Renal pelvis (tissue), 12 donors: ENCODE measurements at places on chromosomes 13 and 19. TPM values are rescaled to one million over a fixed set of nuclear protein-coding genes. Genes with fewer than 3 reads are reported as not detected.

- no peak for DNase-seq
Measured at GRCh38 chr13:50189450-50189849, 174.2 kb downstream of the KCNRG start.

The SLAIN1 gene
- 17.7 TPM for polyA plus RNA-seq

GRCh38 chr19:2150794-2151338 is 500 bp downstream of the AP3D1 start:
- no peak for DNase-seq

- no peak for DNase-seq
Measured at GRCh38 chr19:18029617-18030338, 21.8 kb downstream of the ARRDC2 start.

DNA sequence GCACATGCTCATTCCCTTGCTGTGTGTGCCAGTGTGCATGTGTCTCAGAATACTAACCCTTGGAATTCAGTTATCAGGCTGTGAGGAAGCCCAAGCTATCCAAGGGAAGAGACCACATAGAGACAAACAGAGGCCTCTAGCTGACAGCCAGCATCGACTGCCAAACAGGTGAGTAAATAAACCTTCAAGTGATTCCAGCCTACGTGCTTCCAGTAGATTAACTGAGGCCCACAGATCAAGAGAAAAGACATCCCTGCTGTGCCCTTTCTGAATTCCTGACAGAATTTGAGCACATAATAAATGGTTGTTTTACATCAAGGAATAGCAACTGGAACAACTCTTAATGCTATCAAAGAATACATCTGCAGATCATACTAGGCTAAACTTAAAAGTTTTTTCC is 17.5 kb downstream of the ZC3H13 start:
- no peak for DNase-seq

DNA sequence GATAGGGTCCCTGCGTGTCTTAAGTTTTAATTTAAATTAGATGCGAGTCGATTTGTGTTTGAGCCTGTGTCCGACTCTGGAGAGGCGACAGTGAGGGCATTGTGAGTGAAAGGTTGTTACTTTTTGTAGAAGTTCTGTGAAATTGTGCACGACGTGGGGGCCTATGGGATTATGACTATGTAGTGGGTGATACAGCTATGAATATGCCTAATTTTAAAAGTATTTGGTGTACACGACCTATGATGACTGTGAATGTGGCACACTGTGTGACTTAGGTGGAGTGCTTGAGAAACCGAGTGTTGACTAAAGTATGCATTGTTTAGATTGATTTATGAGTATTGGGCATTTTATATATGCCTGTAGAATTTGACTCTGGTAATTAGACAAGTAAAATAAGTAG is 646 bp downstream of the ZNF567 start:
- DNase-seq: no peak

The KLK1 gene
- 1.3 TPM for polyA plus RNA-seq

- DNase-seq: no peak
Measured at GRCh38 chr13:22538400-22538799, 642.4 kb upstream of the SGCG start.

The MISP gene
- polyA plus RNA-seq: 7.5 TPM
